ENCODE measurements at places on chromosomes 3 and 15.

DNA sequence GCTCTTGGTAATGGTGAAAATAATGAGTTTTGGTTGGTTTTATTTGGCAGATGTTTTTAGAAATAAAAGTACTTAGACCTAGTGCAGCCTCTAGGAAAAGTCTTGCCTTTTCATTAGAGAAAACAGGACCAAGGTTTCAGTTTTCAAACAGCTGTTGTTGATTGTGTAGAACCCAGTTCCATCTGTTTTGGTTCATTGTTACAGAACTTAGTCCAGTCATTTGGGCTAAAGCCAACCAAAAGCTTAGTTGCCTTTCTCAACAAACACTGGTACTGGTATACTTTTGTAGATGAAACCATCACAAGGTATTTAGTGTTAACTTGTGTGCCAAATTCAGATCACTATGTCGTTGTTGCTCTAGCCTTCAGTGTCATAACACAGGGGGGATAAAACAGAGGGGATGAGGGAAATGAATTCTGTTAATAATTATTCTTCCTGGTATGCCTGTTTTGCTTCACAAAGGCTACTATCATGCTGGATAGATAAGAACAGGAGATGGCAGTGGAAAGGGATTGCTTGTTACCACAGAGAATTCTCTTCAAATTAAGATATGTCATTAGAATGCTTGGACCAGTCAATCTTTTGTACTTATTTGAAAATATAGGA is 12.6 kb upstream of the APH1B start:
- peak; percentile 29 for DNase-seq

GRCh38 chr3:126900859-126901540 is 81.9 kb upstream of the PLXNA1 start:
- DNase-seq: no peak

DNA sequence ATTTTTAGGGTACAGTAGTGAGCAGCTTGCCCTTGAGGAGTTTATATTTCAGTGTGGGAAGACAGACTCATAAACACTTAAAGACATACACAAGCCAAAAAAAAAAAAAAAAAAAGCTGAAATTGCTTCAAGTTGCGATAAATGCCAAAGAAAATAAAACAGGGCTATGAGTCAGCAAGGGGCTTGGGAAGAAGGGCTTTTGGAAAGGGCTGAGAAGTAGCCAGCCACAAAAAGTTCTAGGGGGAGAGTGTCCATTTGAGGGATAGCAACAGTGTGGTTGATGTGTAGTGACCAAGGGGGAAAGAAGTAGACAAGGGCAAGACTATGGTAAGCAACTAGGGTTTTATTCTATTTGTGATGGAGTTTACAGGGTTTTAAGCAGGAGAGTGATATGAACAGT is 185.5 kb downstream of the ADAMTS9 start:
- DNase-seq: no peak

DNA sequence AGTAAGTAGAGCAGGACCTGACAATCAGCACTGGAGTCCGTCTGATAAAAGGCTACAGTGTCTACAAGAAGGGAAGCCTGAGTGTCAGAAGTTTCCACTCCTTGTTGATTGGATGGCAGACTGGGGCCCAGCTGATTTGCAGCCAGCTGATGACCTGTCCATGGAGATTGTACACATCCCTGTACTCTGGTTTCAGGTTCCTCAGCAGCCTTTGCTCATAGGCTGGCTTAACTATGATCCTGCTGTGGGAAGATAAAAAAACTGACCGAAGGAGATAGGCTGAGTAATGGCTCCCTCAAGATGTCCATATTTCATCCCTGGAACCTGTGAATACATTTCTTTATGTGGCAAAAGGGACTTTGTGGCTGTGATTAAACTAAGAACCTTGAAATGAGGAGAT is 11.7 kb upstream of the LACTB start:
- no peak for DNase-seq

DNA sequence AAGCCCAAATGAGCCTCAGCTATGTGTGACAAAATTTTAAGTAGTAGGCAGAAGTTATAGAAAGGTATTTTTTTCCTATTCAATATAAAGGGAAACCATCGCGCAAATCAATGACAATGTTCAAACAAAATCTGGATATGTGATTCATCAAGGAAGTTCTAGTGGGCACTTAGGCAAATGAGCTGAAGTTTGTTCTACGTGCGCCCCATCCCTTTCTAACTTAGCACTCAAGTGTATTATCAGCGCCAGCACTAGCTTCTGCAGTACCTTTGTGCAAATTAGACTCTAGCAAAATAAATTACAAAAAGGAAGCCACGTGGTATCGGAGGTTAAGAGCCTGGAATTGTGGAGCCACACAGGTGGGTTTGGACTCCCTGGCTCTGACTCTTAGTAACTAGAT is 91.1 kb downstream of the TBL1XR1 start:
- no peak for DNase-seq

- no peak for DNase-seq
Observed at GRCh38 chr3:180332608-180333007, 269.4 kb upstream of the TTC14 start.

DNA sequence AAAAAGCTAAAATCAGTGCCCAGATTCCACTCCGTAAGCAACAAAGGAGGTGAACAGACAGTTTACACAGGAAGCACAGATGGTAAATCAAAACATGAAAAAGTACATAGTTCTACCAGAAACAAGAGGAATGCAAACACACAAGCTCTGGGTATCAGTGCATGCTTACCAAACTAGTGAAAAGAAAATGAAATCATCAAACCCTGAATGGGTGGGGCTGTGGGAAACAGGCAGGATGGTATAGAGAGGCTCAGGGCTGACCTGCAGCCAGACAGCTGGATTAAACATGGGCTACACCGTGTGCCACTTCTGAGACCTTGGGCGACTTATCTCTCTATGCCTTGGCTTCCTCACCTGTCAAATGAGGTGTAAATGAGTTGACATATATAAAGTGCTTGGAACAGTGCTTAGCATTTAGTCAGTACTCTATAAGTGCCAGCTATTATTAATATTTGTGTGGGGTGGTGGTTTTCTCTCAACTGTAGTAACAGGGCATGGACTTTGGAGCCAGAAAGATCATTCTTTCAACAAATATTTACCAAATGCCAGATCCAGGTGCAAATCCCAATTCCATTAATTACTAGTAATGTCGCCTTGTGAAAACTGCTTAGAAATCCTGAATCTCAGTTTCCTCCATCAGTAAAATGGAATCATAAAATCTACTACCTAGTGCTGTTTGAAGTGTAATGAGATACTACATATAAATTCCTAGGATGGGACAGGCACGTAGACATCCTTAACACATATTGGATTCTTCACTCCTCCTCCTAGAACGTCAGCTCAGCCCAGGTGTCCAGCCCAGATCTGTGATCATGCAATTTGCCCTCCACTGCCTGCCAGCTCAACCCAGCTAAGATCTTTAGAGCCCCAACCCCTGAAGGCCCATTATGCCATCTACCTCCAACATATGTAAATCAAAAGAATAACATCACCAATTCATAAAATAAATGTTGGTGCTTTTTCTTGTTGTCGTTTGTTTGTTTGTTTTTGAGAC is 55.5 kb upstream of the SMAD3 start:
- DNase-seq: no peak

DNA sequence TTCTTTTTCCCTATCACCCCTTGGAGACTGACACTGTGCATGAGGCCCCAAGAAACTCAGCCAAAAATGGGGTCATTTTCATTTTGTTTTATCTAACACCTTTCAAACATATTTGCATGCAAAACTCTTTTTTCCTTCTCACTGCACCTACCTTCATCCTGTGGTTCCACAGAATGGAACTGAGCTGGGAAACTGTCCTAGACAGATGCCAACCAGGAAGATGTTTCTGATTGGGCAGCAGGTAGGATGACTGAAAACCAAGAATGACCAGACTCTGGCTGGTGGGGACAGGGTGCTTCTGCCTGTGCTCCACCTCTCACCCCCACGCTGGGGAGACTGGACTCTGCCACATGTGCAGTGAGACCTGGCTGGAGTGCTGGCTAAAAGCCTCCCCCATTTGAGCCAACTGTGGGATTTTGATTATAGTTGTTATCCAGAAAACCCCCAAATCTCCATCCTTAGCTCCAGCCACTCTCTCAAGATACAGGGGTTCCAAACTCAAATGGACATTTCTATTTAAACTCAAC is 5.2 kb downstream of the PPIB start:
- no peak for DNase-seq

- DNase-seq: no peak
Observed at GRCh38 chr15:38662033-38662802, 97.6 kb upstream of the RASGRP1 start.

- DNase-seq: no peak
Observed at GRCh38 chr15:72534523-72534922, 60.4 kb downstream of the ARIH1 start.

- no peak for DNase-seq
Observed at GRCh38 chr15:29773816-29774215, 48.5 kb downstream of the TJP1 start.

All from GM04504 (cell line).